ENCODE measurements at places on chromosomes 3 and 15. TPM values are rescaled to one million over a fixed set of nuclear protein-coding genes. Genes with fewer than 3 reads are reported as not detected.

GRCh38 chr3:21654662-21655061, 96.3 kb downstream of the ZNF385D start:
- H3K36me3 ChIP-seq: no peaks in the 10 kb centered on the region
- no peaks in the 10 kb centered on the region for H3K4me1 ChIP-seq
- H3K4me3 ChIP-seq: no peak overlapping the region
- DNase-seq: no peak
- no peak overlapping the region for H3K27ac ChIP-seq

DNA sequence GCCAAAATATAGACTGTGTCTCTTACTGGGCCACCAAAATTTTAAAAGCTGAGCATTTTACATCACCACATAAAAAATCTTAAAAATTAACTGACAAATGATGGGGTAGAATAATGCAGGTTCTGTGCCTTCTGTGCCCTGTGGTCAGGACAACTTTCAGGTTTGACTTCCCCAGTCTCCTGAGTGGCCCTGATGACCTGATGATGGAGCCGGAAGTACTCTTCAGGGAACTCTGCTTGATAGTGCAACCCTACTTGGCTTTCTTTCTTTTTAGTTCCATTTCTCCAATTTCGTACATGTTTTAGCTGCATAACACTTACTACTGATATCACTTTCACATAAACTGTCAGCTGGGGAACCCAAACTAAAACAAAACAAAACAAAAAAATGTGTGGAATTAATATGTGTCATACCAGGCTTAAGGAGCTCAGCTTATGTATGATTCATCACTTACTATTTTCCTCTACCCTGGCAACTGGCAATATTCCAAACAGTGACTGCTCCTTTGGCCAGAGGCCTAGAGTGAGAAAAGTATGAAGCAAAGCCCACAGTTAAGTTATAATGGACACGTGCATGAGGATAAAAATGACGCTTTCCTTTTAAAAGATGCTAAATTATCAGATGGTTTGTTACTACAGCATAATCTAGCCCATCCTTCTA, 194.3 kb downstream of the BCHE start:
- H3K36me3 ChIP-seq: no peaks in the 10 kb centered on the region
- no peak overlapping the region for H3K27ac ChIP-seq
- peaks cover 11% of the 10 kb centered on the region for H3K4me1 ChIP-seq
- H3K4me3 ChIP-seq: no peak overlapping the region

GRCh38 chr15:84633311-84634227, 20.5 kb downstream of the WDR73 start:
- H3K4me1 ChIP-seq: peaks cover 37% of the 10 kb centered on the region
- peak overlapping the region; percentile 87 for H3K27ac ChIP-seq
- peaks cover 24% of the 10 kb centered on the region for H3K36me3 ChIP-seq
- DNase-seq: peak; percentile 85
- no peaks in the 10 kb centered on the region for H3K27me3 ChIP-seq
- H3K4me3 ChIP-seq: peak overlapping the region; percentile 78

- H3K27ac ChIP-seq: no peak within 1 kb of the TSS
- H3K4me3 ChIP-seq: no peak within 1 kb of the TSS
- DNase-seq: no peak
Observed at GRCh38 chr3:58210761-58211460, at the start of gene DNASE1L3. Gene DNASE1L3 (minus strand): TSS chr3:58210972. CDS start chr3:58210906, 66 bp downstream.

- no peak overlapping the region for H3K4me3 ChIP-seq
- no peaks in the 10 kb centered on the region for H3K36me3 ChIP-seq
- H3K27ac ChIP-seq: no peak overlapping the region
- DNase-seq: no peak
Observed at GRCh38 chr15:80105595-80105994, 46.1 kb downstream of the ZFAND6 start.

GRCh38 chr3:108724101-108724500, 33.1 kb downstream of the RETNLB start:
- no peaks in the 10 kb centered on the region for H3K36me3 ChIP-seq
- H3K27me3 ChIP-seq: no peaks in the 10 kb centered on the region
- no peaks in the 10 kb centered on the region for H3K4me1 ChIP-seq
- no peak overlapping the region for H3K27ac ChIP-seq
- DNase-seq: no peak

- H3K36me3 ChIP-seq: peaks cover 35% of the 10 kb centered on the region
- H3K4me3 ChIP-seq: no peak overlapping the region
- no peak overlapping the region for H3K27ac ChIP-seq
- H3K27me3 ChIP-seq: no peaks in the 10 kb centered on the region
Observed at GRCh38 chr15:64187396-64188191, 24.8 kb upstream of the PPIB start.

GRCh38 chr3:4684117-4684516, 191.0 kb downstream of the ITPR1 start:
- no peak for DNase-seq
- no peaks in the 10 kb centered on the region for H3K27me3 ChIP-seq
- H3K36me3 ChIP-seq: peaks cover 61% of the 10 kb centered on the region
- H3K4me1 ChIP-seq: no peaks in the 10 kb centered on the region

GRCh38 chr15:63974021-63974420, 72.3 kb downstream of the DAPK2 start:
- no peak overlapping the region for H3K27ac ChIP-seq
- peaks cover 28% of the 10 kb centered on the region for H3K4me1 ChIP-seq
- no peak overlapping the region for H3K4me3 ChIP-seq
- H3K36me3 ChIP-seq: no peaks in the 10 kb centered on the region

DNA sequence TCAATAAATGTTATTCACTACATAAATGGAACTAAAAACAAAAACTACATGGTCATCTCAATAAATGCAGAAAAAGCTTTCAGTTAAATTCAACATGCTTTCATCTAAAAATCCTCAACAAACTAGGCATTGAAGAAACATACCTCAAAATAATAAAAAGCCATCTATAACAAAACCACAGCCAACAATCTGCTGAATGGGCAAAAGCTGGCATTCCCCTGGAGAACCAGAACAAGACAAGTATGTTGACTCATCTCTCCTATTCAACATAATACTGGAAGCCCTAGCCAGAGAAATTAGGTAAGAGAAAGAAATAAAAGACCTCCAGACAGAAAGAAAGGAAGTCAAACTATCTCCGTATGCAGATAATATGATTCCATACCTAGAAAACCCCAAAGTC, 759.9 kb downstream of the EPHA3 start:
- no peak overlapping the region for H3K27ac ChIP-seq
- H3K4me1 ChIP-seq: no peaks in the 10 kb centered on the region
- H3K27me3 ChIP-seq: no peaks in the 10 kb centered on the region
- H3K36me3 ChIP-seq: no peaks in the 10 kb centered on the region
- DNase-seq: no peak
- H3K4me3 ChIP-seq: no peak overlapping the region

GRCh38 chr3:10428406-10429091, 76.8 kb downstream of the ATP2B2 start:
- DNase-seq: no peak
- no peak overlapping the region for H3K27ac ChIP-seq
- H3K36me3 ChIP-seq: no peaks in the 10 kb centered on the region
- no peaks in the 10 kb centered on the region for H3K27me3 ChIP-seq

GRCh38 chr15:31444844-31445243, 118.2 kb downstream of the KLF13 start:
- H3K27ac ChIP-seq: no peak overlapping the region
- peaks cover 40% of the 10 kb centered on the region for H3K4me1 ChIP-seq
- DNase-seq: no peak

DNA sequence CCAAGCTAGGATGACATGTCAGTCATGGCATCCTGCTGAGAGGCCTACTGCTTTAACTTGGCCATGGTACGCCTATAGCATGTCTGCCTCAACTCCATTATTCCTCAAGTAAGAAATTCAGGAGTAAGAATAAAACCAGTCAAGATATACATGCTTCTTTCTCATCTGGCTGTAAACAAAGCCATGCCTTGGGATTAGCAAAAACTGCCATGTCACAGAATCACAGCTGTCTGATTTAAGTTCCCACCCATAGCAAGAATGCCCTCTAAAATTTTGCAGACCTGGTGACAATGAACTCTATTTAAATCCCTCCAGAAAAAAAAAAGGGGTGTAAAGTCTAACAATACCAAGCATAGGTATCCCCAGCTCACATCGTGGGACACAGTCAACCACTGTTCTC, 55.6 kb upstream of the ACAN start:
- DNase-seq: no peak
- no peak overlapping the region for H3K4me3 ChIP-seq
- peaks cover 8% of the 10 kb centered on the region for H3K27me3 ChIP-seq
- no peaks in the 10 kb centered on the region for H3K36me3 ChIP-seq
- H3K27ac ChIP-seq: no peak overlapping the region
- H3K4me1 ChIP-seq: no peaks in the 10 kb centered on the region

DNA sequence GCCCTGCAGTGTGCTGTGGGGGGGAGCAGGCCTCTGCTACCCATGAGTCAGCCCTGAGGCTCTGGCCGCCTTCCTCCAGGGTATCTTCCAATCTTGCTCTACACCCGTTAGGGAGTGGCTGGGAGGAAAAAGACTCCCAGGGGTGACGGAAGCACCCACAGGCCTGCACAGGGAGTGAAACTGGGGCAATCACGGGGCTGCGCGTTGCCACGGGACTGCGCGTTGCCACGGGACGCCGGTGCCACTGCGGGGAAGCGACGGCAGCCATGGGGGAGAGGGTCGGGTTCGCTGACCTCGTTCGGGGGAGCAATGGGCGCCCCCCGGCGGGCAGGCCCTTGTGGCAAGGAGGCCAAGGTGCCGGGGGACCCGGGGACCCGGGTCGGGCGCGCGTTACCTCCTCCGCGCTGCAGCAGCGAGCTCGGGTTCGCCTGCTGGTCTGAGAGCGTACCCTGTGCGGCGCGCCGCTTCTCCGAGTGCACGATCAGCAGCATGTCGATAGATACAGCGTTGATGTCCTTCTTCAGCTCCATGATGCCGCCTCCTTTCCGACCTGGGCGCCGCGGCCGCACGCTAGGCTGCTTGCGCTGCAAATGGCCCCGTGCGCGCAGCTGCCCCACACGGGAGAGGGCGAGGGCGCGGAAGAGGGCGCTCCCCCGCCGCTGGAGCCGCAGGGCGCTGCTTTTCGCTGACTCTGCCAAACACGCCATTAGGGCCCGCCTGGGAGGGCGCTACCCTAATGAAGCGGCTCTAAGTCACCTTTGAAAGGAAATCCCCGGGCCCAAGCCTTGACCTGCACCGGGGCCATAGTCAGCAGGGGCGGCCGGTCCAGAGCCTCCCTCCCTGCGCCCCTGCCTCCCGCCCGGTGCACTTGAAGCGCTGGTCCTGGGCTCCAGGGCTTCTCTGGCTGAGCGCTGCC, at the start of gene KY:
KY (minus strand) TSS at position 592 of the 916 bp plus-strand sequence; CDS start at position 530, 62 bp downstream.
- no peak within 1 kb of the TSS for H3K27ac ChIP-seq
- H3K36me3 ChIP-seq: no peaks in the 10 kb centered on the region
- peaks cover 15% of the 10 kb centered on the region for H3K27me3 ChIP-seq
- H3K4me1 ChIP-seq: peaks cover 17% of the 10 kb centered on the region

DNA sequence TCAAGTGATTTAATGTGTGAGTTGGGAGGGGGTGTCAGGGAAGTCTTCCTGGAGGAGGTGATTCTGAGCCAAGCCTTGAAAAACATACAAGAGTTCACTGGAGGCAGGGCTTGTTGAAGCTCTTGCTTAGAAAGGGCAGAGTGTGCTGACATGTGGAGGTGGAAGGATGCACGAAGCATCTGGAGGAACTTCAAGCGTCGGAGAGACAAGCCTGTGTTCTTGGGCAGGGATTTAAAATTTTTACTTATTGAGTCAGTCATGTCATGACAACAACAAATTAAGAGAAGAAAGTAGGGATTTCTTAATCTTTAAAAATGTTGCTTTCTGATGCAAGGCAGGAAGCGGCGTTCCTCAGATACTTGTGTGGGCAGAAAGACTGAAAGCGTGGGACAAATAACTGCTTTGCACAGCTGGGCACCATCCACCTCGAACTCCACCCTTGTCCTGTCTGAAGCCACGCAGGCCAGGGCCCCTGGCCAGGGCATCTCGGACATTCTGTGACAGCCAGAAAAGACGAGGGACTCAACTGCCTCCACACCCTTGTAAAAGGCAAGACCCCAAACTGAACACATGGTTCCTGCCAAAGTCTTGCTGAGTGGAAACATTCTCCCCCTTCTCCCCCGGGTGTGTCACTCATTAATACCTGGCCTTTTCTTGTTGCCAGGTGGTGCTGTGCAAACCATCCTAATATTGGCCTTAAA, 6.9 kb upstream of the IL16 start:
- no peaks in the 10 kb centered on the region for H3K36me3 ChIP-seq
- no peak overlapping the region for H3K4me3 ChIP-seq
- peaks cover 4% of the 10 kb centered on the region for H3K4me1 ChIP-seq
- peak overlapping the region; percentile 70 for H3K27ac ChIP-seq

- no peak for DNase-seq
- H3K27ac ChIP-seq: no peak overlapping the region
- H3K4me1 ChIP-seq: peaks cover 65% of the 10 kb centered on the region
- no peak overlapping the region for H3K4me3 ChIP-seq
- H3K36me3 ChIP-seq: no peaks in the 10 kb centered on the region
Observed at GRCh38 chr3:127764301-127764700, 58.0 kb downstream of the MGLL start.

DNA sequence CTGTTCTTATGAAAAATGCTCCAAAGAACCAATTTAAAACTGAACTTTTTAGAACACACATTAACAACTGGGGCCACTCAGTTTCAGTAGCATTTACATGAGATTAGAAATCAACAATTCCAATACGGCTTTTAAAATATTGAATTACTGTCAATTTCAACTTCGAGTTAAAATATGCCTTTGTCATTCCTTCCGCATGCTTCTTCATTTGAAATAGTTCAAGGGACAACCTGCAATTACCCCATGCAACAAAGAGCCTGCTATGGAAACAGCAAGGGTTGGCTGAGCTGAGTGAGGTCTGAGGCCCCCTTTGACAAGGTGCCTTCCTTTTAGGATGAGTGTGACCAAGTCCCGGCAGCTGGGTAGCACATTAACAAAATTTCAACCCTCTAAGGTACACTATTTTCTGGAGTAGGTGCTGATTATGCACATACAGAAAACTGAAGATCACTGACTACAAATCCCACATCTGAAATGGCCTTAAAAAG, 11.6 kb downstream of the PDCD10 start:
- no peak overlapping the region for H3K27ac ChIP-seq
- H3K4me1 ChIP-seq: peaks cover 8% of the 10 kb centered on the region
- no peaks in the 10 kb centered on the region for H3K27me3 ChIP-seq
- H3K36me3 ChIP-seq: peaks cover 22% of the 10 kb centered on the region
- no peak for DNase-seq

DNA sequence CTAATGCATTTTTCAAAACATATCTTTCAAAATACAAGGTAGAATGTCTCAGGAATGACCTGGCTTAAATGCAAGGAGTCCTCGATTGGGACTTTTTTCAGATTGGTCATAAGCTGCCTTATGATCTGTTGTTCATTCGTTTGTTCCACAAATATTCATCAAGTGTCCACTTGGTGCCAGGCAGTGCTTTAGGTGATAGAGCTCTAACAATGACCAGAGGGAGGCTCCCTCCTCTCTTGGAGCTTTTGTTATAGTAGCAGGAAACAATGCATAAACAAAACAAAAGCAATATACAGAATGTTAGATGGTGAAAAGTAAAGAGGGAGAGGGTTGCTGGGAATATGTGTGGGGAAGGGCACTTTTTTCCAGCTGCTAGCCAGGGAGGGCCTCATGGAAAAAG, 156.1 kb downstream of the MCTP2 start:
- H3K4me3 ChIP-seq: no peak overlapping the region
- H3K27ac ChIP-seq: peak overlapping the region; percentile 52
- DNase-seq: no peak
- peaks cover 4% of the 10 kb centered on the region for H3K36me3 ChIP-seq

EPHA3 gene
- 1.4 TPM for total RNA-seq

RBP2 gene
- 3.1 TPM for total RNA-seq

SNTN gene
- 12.8 TPM for total RNA-seq

RHOV gene
- total RNA-seq: 1.5 TPM

SLC25A38 gene
- 28.4 TPM for total RNA-seq

OCA2 gene
- 1.2 TPM for total RNA-seq

CCDC51 gene
- total RNA-seq: 8.6 TPM

SENP2 gene
- 36.5 TPM for total RNA-seq

DNAJA4 gene
- 34.4 TPM for total RNA-seq

TMOD2 gene
- total RNA-seq: 14.7 TPM

GOLGA6D gene
- total RNA-seq: not detected

NCEH1 gene
- total RNA-seq: 97.7 TPM

Measured in lower lobe of right lung (tissue), 2 donors.